ENCODE measurements at places on chromosomes 12 and 14. TPM values are rescaled to one million over a fixed set of nuclear protein-coding genes. Genes with fewer than 3 reads are reported as not detected.

KLRB1 gene
- polyA plus RNA-seq: 3.8 TPM

SYNDIG1L gene
- 0.64 TPM for polyA plus RNA-seq

- DNase-seq: no peak
Observed at GRCh38 chr12:91326058-91327027, 143.7 kb upstream of the DCN start.

DNA sequence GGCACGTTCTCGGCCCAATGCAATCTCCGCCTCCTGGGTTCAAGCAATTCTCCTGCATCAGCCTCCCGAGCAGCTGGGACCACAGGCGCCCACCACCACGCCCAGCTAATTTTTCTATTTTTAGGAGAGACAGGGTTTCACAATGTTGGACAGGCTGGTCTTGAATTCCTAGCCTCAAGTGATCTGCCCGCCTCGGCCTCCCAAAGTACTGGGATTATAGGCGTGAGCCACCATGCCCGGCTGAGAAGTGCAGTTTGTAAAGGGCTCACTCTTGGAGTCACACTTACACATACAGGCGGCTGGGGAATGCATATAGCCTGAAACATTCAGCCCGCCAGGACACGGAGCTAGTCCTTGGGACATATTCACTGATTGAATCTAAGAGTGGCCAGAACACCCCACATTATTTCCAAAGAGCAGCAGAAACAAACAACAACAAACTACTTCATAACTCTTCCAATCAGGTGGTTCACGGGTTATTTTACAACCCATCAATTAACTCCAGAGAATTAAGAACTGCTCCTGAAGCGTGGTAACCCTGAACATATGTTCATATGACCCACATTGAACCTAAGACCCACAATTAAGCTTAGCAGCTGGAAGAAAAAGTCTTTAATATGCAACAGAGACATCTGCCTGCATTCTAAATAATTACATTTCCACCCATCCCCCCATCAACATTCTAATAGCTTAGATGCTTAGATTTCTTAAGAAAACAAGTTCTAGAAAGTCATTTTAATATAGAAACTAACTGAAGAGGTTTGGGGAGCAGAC is 49.2 kb downstream of the SSH1 start:
- no peak for DNase-seq

GRCh38 chr14:106378191-106378590 is 851.8 kb downstream of the TMEM121 start:
- DNase-seq: no peak

DNA sequence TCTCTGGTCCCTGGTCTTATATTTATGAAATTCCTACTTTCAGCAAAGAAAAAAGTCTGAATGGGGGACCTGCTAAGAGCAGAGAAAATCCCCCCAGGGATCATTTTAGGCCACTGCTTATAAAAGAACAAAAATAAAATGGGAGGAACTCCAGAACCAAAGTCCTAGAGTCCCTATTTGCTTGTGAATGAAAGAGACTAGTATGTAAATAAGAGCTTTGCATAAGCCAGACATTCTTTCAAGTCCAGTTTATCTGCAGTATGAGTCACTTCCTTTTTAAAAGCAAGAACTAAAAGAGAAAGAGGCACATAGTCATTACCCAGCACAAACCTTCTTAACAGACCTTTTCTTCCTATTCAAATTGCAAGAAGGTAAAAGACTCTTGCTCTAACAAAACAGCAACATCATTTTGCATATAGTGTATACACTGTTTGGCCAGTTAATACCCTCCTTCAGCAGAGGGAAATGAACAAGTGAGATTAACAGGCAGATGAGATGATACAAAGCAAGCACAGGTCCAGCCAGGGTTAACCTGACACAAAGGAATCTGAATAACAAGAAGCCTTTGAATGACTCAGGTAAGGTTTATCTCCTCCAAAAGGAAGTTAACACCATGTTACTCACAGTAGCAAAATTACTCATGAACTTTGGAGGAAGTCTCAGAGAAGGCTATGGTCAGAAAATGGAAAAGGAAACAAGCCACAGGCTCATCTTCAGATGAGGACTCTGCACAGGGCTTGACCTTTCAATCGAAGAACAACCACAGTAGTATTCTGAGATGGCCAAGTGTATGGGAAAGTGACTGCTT is 87.3 kb downstream of the PHLDA1 start:
- DNase-seq: no peak

DNA sequence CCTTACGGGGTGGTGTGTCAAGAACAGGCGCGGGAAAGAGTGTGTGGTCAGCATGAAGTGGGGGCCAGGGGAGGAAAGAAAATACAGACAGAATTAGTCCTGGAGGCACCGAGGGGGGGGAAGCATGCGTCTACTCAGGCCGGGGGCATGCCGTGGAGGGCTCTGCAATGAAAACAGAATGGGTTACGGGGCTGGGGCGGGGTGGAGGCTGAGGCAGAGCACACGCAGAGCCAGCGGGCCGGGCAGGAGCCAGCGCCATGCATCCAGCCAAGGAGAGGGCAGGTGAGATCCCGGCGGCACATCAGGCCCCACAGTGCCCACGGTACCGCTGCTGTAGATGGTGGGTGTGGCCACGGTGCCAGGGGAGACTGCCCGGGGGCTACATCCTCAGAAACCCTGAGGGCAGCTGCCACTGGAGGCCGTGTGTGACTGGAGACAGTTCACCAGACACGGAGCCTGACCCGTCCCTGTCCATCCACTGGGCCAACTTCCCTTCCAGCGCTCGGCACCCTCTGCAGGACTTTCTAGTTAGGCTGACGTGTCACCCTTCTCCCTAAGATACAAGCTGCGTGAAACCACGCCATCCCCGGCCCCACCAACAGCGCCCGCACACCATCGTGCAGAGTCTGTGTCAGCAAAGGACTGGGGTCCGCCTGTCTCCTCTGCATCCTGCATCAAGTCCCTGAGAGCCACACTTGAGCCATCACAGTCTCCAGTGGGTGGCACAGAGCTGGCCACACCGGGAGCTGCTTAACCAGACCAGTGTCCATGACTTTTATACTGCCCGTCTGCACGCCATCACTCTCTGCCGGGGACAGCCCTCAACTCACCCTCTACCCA is 87.4 kb downstream of the PIWIL1 start:
- DNase-seq: no peak

DNA sequence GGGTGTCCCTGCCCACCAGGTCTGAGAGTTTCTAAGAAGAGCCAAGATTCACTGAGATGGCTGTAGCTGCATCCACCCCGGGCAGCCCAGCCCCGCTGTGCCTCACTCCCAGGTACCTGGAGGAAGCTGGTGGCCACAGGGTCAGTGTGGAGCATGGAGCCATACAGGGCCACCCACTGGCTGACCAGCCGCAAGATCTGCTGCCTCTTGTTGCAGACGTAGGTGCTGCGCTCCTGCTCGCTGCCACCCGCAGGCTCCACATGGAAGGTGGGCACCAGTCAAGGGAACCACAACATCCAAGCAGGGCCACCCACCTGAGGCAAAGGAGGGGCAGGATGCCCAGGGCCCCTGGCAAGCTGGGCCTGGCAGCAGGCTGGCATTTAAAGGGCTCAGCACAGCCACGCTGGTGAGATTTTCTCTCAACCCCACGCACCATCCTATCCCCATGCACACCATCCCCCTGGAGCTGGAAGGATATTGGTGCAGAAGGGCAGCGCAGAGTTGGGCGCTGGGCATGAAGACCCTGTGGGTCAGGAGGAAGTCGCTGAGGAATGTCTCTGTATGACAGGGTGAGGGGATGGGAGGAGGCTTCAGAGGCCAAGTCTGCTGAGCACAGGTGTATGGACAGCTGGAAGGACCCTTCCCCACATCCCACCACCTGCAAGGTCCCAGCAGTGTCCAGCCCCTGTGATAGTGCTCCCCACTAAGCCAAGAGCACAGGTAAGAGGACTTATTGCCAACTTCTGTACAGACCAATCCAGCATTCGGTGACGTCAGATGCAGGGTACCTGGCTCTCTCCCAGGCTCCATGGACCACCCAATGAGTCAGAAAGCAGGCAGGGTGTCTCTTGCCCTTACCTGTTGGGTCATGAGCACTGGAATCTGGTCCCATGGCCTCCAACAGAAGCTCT is 10.8 kb downstream of the RAPGEF3 start:
- no peak for DNase-seq

GRCh38 chr12:13368431-13368830 is 171.9 kb downstream of the EMP1 start:
- no peak for DNase-seq

DNA sequence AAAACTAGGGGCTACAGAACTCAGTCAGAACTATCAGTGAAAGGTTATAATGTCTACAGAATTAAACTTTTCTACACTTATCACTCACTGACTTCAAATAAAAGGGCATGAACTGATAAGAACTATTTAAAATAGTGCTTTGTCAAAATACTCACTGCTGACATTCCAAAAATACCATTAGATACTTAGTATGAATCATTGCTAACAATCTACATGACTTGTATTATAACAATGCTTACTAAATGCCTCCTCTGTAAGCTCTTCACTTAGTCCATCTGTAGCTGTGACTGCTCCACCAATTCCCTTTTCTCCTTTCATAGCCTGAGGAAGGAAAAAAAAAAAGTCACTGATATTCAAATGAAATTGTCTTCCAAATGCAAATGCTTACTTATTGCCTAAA is 17.0 kb downstream of the NFYB start:
- DNase-seq: no peak

DNA sequence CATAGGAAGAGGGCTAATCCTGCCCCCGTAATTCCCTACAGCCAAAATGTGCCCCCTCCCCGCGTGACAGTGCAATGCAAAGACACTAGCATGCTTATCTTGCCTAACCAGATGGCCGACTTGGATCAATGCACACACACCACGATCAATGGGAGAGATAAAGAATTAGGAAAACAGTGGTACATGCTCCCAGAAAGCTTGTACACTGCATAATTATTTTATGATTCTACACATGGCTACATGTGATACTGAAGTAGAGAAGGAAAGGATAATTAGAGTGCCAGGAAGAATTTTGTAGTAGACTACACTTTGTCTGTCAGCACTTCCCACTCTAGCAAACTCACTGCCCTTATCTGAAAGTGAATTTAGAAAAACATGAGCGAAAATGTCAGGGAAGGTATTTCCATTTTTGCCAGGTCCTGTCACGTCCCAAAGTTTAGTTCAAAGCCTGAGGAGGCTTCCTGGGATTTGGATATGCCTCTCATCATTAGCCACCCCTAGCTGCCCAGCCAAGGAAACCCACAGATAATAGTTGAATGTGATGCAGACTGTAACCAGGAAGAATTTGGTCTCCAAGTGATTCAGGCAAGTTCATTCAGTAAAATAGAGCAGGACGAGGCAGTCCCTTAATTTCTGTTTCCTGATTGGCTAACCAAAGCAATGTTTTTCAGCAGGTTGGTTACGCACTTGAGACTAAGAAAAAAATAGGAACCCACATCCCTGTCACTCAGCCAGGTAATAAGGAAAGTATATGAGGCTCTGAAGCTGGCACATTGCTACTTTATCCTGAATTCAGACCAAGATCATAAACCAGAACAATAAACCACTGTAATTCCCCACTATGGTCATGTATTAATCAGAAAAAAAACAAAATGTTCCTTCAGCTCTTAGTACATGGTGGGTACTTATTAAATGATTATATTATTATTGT is 199.6 kb upstream of the OTX2 start:
- no peak for DNase-seq

GRCh38 chr12:54437243-54437642 is 18.2 kb upstream of the ITGA5 start:
- DNase-seq: no peak
